Hippocampal formation (tissue), 2 donors: ENCODE measurements at places on chromosomes 13 and 19.

- no peak for DNase-seq
These were observed 322.3 kb downstream of the DLEU7 start for GRCh38 chr13:50521006-50521830.

GRCh38 chr13:26011996-26012821 lies 39.6 kb downstream of the SHISA2 start:
- DNase-seq, result no peak

GRCh38 chr19:35879770-35880317 lies 11.5 kb downstream of the APLP1 start:
- peak; percentile 81 for DNase-seq

GRCh38 chr19:23071147-23071511 lies 45.7 kb upstream of the ZNF730 start:
- no peak for DNase-seq

GRCh38 chr19:7914598-7915045 lies at the start of gene TGFBR3L:
TSS of gene TGFBR3L (plus strand) at chr19:7914830.
- no peak for DNase-seq

DNA sequence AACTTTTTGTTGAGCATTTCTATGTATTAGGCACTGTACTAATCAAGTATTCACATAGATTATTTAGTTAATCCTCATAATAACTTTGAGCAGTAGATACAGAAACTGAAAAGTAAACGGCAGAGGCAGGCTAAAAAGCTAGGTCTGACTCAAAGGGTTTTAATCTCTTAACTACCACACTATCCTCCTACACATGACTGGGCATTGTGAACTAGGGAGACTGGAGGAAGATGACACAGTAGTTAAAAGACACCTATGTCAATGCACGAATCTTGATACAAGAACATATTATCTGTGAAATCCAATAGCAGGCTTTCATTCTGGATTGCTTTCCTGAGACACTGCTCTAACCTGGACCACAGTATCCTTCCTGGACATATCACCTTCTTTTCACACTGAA lies 36.3 kb downstream of the MICU2 start:
- DNase-seq, result no peak

DNA sequence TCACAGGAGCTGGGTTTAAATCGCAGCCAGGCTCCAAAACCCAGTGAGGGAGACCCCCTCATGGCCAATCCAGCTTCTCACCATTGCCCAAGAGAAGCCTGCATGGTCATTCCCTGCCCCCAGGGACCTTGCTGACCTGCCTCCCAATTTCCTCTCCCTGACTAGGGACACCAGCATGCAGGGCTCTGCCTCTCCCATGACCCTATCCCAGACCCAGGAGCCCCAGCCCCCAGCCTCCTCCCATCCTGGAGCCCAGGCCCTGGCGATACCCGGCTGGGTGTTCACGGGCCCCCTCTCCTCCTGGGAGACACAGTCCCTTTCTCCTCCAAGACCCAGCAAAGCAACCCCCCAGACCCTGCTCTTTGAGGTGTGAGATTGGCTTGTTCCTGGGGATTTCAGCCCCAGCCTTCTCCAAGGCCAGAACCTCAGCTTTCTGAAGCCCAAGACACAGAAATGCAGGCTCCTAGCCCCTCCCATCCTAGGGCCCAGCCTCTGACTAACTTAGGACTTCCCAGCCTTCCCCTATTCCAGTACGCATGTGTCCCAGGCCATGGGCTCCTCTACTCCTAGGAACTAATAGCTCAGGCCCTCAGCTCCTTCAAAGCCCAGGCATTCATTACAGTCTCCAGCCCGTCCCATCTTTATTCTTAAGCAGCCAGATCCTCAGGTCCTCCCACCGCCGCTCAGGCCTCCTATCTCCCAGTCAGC lies 1.1 kb downstream of the GYS1 start:
- DNase-seq, result no peak

- peak; percentile 80 for DNase-seq
These were observed 13.3 kb upstream of the ISYNA1 start for GRCh38 chr19:18450931-18451836.

GRCh38 chr19:40623403-40624251 lies 22.5 kb downstream of the LTBP4 start:
- DNase-seq, result no peak

DNA sequence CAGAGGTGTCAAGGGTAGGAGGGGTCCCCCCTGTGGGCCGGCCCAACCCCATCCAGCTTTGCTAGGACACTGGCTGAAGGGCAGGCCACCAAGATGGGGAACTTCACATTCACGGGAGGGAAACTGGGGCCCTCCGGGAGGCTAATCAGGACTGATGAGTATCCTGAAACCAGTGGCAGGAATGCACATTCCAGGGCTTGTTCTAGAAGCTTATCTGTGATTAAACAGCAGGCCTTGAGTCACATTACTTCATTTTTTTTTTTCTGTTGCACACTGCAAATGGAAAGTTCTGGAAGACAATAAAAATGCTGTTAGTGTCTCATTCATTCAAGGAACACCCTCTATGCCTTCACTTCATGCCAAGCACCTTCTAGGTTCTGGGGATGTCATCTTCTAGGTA lies 15.5 kb upstream of the SIGLEC11 start:
- DNase-seq, result no peak

DNA sequence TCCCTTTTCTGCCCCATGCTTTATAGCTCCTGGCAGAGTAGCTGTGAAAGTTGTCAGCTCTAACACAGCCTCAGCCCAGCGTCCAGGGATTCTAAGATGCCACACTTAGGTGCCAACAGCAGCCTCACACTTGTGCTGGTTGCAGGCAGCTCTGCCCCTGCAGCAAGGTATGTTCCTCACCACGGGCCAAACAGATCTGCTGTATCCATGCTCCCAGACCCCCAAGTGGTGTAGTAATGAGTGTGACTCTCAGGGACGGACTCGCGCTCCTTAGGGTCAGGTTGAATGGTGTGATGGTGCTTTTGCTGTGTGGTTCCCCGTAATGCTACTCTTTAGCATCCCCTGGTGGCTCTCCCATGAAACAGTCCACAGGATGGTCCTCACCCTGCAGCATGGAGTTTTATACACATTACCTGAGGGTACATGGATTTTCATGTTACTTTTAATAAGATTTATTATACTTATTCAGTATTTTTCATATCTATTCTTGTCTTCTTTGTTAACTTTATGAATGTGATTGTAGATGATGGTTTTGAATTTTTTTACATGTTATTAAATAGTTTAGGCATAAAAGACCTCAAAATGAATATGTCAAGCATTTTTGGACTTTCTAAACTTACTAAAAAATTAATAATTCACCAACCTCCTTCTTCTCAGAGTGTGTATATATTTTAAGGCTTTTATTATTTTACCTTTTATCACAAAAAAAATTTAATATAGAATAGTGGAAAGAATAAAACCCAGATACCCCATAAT lies 232.5 kb downstream of the SLC7A1 start:
- DNase-seq, result peak; percentile 66

GRCh38 chr19:6099599-6099998 lies 10.7 kb downstream of the RFX2 start:
- DNase-seq, result no peak

GRCh38 chr19:11261431-11261970 lies 823 bp downstream of the DOCK6 start:
- no peak for DNase-seq

- DNase-seq, result no peak
These were observed 13.5 kb downstream of the ZFR2 start for GRCh38 chr19:3855320-3855719.

GRCh38 chr13:66397133-66397532 lies 833.0 kb downstream of the PCDH9 start:
- DNase-seq, result no peak

DNA sequence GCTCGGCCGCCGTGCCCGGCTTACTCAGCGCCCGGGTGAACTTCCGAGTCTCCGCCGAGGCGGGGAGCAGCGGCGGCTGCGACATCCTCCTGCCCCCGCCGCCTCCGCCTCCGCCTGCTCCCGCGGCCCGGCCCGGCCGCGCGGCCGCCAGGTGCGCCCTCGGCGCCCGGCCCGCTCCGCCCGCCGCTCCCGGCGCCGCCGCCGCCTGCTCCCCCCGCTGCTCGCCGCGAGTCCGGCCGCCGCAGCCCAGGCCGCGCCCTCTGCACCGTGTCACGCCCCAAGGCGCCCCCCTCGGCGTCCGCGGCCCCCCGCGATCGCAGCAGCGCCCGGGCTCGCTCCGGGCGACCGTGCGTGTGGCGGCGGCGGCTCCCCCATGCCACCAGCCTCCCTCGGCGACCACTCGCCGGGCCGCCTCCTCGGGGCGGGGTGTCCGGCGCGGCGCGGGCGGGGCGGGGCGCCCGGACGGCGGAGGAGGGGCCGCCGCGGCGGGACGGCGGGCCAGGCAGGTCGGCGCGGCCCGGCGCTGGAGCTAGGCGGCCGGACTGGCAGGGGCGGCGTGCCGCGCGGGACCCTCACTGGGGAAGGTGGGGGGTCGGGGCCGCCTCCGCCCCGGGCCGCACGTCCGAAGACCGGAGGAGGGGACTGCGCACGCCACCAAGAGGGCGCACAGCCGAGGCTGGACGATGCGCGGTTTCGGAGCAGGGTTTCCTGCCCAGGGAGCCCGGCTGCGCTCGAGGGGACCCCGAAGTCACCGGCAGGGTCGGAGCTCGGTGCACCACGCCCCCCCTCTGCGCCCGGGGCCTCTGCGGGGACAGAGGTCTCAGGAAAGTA lies 108.6 kb upstream of the DOCK9 start:
- no peak for DNase-seq

GRCh38 chr13:46164661-46165060 lies 17.3 kb downstream of the LCP1 start:
- no peak for DNase-seq

GRCh38 chr19:34454685-34455084 lies 26.5 kb downstream of the UBA2 start:
- DNase-seq, result no peak

- no peak for DNase-seq
These were observed 34.1 kb downstream of the ZAR1L start for GRCh38 chr13:32281096-32281495.

- DNase-seq, result no peak
These were observed 10.6 kb downstream of the FUT6 start for GRCh38 chr19:5828661-5829566.

- no peak for DNase-seq
These were observed 53.0 kb downstream of the SACS start for GRCh38 chr13:23380534-23380933.

- DNase-seq, result no peak
These were observed 330.2 kb downstream of the MZT1 start for GRCh38 chr13:72397265-72397664.

GRCh38 chr13:67001363-67001762 lies 228.8 kb downstream of the PCDH9 start:
- DNase-seq, result no peak

- DNase-seq, result no peak
These were observed 11.1 kb downstream of the ZNF473 start for GRCh38 chr19:50036908-50037307.

GRCh38 chr13:40464337-40465014 lies 202.0 kb downstream of the FOXO1 start:
- DNase-seq, result no peak

- no peak for DNase-seq
These were observed 12.1 kb downstream of the PPP6R1 start for GRCh38 chr19:55246462-55247451.

GRCh38 chr19:54345938-54346386 lies 7.0 kb upstream of the LILRA4 start:
- peak; percentile 16 for DNase-seq

GRCh38 chr13:59178344-59178743 lies 985.4 kb downstream of the DIAPH3 start:
- DNase-seq, result no peak

DNA sequence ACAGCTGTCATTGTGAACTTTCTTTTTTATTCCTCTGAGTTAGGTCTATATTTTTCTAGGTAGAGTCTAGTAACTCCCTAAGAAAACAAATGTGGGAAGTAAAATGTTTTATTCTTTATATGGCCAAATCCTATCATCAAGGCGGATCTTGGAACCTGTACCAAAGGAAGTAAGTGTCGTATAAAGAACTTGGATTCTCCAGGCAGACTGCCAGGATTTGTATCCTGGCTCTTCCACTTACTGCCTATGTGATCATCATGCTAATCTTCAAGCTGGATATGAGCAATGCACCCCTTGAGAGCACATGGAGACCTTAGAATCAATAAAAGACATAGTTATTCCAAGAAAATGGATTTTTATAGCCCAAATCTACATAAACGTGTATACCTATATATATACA lies 286.5 kb downstream of the PCDH17 start:
- DNase-seq, result no peak

DNA sequence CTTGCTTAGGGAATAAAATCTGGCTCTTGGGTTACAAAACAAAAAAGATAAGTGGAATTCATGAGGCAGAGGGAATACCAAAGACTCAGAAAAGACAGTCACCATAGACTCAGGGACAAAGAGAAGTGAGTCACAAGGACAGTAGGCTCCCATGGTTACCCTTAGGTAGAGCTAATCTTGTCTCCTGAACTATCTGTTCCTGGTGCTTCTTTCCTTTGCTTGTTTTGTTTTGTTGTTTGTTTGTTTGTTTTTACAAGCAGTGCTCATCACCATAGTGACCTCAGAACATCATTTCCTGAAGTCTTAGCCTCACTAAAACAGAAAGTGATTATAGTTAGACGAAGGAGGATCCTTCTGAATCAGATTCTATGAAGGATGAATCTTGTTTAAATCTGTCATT lies 142.3 kb upstream of the SOX21 start:
- no peak for DNase-seq

DNA sequence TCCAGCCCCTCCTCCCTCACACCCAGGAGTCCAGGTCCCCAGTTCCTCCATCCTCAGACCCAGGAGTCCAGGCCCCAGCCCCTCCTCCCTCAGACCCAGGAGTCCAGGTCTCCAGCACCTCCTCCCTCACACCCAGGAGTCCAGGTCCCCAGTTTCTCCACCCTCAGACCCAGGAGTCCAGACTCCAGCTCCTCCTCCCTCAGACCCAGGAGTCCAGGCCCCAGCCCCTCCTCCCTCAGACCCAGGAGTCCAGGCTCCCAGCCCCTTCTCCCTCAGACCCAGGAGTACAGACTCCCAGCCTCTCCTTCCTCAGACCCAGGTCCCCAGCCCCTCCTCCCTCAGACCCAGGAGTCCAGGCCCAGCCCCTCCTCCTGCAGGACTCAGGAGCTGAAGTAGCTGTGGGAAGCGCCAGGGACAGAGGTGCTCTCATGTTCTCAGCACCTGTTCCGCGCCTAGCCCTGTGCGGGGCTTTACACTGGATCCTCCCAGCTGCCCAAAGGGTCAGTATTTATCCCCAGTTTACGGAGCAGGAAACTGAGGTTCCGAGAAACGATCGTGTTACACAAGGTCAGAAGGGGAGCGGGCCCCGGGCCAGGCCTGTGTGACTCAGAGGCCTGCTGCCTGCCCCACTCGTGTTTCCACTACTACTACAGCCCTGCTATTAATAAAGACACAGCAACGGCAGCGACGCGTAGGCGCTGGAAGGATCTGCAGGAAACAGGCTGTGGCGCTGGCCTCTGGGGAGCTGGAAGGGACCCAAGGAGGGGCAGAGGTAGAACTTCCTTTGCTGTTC lies 1.7 kb upstream of the SBK3 start:
- DNase-seq, result no peak

- no peak for DNase-seq
These were observed 40.5 kb upstream of the CNMD start for GRCh38 chr13:52780092-52780491.

DNA sequence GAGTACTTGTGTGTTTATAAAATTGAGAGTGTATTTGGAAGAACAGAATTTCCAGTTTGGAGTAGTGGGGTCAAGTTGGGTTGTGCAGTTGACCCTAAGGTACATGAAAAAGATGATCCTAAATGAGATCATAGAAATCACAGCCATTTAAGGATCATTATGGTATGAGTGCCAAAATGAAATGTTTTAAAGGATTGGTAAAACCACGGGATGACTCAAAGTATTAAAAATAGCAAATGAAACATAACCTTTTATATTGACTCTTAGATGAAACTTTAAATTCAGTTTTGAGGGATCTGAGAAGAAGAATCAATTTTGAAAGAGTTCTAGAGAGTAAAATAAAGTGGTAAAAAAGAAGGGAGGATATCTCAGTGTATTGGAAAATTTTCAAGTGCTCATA lies 773.8 kb downstream of the GPC5 start:
- DNase-seq, result no peak
